ENCODE measurements at places on chromosomes 5 and 9.
A peak's percentile ranks its signal among the peaks of the same experiment; 100 is the strongest.

- DNase-seq: no peak
Measured at GRCh38 chr9:4309806-4310205, 9.9 kb upstream of the GLIS3 start.

DNA sequence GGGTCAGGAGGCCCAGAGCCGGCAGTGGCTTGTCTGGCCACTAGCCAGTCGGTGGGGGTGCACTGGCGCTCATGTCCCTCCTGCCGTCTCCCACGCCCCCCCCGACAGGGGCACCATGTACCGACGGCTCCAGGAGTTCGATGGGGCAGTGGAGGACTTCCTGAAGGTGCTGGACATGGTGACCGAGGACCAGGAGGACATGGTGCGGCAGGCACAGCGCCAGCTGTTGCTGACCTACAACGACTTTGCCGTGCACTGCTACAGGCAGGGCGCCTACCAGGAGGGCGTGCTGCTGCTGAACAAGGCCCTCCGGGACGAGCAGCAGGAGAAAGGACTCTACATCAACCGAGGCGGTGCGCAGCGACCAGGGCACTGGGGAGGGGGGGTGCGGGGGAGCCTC, 8.1 kb downstream of the TTC16 start:
- no peak for DNase-seq

- no peak for DNase-seq
Measured at GRCh38 chr5:98069876-98070512, 703.5 kb upstream of the RGMB start.

- no peak for DNase-seq
Measured at GRCh38 chr5:51895834-51896233, 512.6 kb downstream of the ISL1 start.

- DNase-seq: no peak
Measured at GRCh38 chr5:89395111-89395510, 512.1 kb upstream of the MEF2C start.

GRCh38 chr5:76718381-76718832, 2.5 kb downstream of the F2R start:
- DNase-seq: no peak

GRCh38 chr5:50856401-50857119, 190.1 kb downstream of the PARP8 start:
- peak; percentile 74 for DNase-seq

DNA sequence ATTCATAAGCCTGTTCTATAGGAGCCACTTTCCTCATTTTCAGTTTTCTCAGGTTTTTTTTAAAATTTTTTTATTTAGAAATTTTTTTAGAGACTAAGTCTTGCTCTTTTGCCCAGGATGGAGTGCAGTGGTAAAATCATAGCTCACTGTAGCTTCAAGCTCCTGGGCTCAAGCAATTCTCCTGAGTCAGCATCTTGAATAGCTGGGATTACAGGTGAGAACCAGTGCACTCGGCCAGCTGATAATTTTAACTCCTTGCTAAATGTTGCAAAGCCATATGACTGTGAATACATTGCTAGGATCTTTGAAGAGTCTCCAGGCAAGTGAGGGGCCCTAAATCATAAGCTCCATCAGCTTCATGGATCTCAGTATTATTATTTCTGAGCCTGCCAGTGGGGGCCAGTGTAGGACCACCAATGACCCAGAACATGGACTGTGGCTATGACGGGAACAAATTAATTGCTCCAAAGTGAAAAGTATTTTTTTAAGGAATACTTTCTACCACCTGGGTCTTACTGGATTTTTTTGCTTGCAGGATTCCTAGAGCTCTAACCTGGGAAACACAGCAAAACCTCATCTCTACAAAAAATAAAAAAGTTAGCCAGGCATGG, 5.7 kb upstream of the GAPVD1 start:
- peak; percentile 30 for DNase-seq

DNA sequence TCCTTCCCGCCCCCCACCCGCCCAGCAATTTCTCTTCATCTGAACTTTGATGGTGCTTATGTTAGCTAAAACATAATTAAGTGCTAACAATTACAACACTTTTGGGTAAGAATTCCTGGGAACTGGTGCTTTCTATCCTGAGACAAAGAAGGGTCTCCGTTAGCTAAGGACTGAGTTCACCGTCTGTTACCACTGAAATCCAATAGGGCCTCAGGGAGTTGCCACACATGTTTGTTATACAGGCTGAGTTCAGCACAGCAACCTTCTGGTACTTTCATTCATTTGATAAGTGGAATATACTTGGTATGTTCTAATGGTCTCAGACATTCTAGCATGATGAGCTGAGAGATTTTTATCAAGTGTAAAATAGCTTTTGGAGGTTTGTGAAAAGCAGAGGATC, 437.9 kb downstream of the EFNA5 start:
- no peak for DNase-seq

DNA sequence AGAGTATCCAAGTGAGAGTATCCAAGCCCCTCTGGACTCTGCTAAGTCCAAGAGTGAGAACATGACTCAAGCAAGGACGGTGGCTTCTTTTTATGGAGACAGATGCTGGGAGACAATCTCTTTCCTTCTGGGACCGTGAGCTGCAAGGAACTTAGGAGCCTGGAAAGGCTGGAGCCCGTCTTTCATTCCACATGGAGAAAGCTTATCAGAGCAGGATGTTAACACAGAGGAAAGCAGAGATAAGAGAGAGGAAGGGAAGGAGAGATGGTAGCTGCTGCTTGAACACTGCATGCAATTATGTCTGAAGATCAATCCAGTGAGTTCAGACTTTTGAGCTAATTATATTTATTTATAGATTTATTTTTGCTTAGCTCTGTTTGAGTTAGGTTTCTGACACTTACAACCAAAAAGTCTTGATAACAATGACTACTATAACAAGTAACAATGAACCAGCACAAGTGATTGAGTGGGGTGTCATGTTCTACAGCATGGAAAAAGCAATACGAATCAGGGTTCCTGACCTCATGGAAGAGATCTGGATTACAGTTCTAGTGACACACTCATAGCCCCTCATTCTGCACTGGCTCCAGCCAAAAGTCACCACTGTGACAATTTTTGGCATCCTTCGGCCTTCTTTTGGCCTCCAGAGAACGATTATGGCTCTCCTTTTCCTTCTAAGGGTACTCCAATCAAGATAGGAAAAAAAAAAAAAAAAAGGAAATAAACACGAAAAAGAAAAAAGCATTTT, 71.5 kb downstream of the PRLR start:
- DNase-seq: no peak

DNA sequence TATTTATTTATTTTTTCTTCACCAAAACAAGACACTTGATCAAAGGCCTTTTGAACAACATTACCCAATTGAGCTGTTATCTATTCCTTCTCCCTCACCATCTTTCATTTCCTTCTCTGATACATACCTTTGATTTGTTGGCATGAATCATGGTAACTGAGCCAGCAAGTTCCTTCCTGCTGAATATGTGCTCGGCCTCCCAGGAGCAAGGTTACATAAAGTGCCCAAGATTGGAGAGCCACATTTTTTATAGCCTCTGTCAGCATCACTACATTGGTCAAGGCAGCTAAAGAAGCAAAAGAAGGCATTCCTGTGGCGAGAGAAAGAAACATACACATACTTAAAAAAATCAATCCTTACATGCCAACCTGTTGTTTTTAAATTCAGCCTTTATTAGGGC, 369.6 kb downstream of the CYLC2 start:
- no peak for DNase-seq

GRCh38 chr5:141747152-141748141, 65.4 kb upstream of the ARAP3 start:
- DNase-seq: no peak

GRCh38 chr5:123359454-123360200, 63.6 kb downstream of the CEP120 start:
- no peak for DNase-seq
